Activated CD4-positive, alpha-beta T cell treated with anti-CD3 and anti-CD28 coated beads for 36 hours (primary cell): ENCODE measurements at places on chromosomes 12 and 14. TPM values are rescaled to one million over a fixed set of nuclear protein-coding genes. Genes with fewer than 3 reads are reported as not detected.

The FSCB gene
- not detected for total RNA-seq

The SLCO1C1 gene
- not detected for total RNA-seq

The CIT gene
- total RNA-seq, result 71.5 TPM

The CSRP2 gene
- total RNA-seq, result 1.8 TPM
